ENCODE measurements at places on chromosomes 5 and 9. TPM values are rescaled to one million over a fixed set of nuclear protein-coding genes. Genes with fewer than 3 reads are reported as not detected.

Gene C5
- total RNA-seq: 22.1 TPM

Gene TMEM232
- total RNA-seq: 11.4 TPM

Gene RUFY1
- 58.8 TPM for total RNA-seq

Gene IL5
- total RNA-seq: not detected

Gene CXXC5
- 27.3 TPM for total RNA-seq

Gene NIPAL4
- total RNA-seq: not detected

Gene DNLZ
- 12.9 TPM for total RNA-seq

Gene ISL1
- 0.15 TPM for total RNA-seq

Gene GPX3
- 855 TPM for total RNA-seq

Gene SPOCK1
- total RNA-seq: 8.4 TPM

DNA sequence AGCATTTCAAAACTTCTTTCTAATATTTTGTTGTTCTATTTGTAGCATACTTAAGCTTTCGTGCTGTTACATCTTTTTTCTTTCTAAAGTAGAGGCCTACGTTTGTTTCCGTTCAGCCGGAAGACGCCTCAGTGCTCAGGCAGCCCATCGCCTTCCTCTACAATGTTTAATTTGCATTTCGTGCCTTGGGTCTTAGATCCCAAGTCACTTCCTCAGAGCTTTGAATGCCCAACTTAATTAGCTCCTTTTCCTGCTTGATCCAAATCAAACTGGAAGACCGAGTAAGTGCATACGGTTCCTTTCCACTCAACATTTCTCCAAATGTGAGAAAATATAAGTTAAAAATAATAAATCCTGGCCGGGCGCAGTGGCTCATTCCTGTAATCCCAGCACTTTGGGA lies 43.2 kb downstream of the MRPL36 start:
- no peak for DNase-seq

- DNase-seq: no peak
Observed at GRCh38 chr9:127989094-127989493, 8.3 kb upstream of the EEIG1 start.

DNA sequence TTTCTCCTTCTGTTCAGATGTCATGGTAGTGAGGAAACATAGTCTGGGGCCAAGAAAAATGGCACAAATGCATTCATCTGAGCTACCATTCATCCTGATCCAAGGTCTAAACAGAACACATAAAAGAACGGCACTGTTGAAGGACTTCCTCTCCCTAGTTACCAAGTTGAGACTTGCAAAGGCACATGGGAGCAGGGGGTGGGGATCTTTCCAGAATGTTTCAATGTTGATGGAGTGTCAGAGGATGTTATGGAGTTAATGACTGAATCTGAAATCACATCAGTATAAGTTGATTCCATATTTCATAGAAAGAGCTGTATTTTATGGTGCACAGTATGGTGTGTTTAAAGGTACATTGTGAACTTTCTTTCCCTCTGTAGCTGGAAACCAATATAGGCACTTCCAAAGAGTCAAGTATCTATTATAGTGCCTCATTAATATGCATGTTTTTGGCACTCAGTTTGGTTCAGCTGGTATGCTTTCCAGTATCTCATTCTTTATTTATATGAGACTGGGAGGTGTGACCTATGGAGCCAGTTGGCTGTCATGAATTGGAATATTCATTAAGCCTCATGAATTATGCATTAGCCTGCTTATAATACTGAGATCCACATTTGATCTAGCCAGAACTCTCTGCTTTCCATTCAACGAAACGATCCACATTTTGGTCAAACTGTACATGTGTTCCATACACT lies 603.0 kb downstream of the NR2F1-AS1 start:
- no peak for DNase-seq

DNA sequence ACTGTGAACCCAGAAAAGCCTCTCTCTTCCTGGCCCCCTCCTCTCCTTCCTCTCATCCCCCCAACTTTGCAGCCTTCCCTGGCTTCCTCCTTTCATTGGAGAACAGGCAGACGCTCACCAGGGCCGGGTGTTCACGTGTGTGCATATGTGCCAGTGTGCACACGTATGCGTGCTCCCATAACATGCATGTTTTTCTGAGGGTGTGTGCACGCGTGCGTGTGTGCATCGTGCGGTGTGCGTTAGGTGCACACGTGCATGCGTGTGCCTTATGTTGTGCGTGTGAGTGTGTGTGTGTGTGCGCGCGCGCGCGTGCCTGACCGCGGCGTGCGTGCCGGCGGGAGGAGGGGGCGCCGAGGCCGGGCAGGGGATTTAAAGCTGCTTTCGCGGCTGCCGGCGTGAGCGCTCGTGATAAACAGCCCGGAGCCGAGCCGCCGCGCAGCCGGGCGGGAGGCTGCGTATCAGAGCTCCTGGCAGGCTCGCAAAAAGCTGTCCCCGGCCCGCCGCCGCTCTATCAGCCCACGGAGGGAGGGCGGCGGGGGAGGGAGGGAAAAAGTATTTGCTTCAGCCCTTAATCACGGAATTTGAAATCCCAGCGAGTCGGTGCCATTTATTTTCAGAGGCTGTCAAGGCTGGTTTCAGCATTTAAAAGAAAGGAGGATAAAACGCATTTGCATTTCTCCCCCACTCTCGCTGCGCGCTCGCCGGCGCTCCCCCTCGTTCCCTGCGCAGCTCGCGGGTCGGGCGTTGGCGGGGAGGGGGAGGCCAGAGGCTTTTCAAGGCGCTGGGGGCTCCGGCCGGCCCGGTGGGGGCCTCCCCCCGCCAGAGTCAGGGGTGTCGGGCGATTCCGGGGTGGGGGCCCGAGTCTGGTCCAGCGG lies 183.9 kb downstream of the C9orf50 start:
- peak; percentile 74 for DNase-seq

GRCh38 chr5:14767735-14768507 lies 103.4 kb downstream of the OTULIN start:
- no peak for DNase-seq

- DNase-seq: no peak
Observed at GRCh38 chr5:142493875-142494518, 169.2 kb upstream of the SPRY4 start.

- DNase-seq: no peak
Observed at GRCh38 chr9:85599540-85600105, 142.1 kb downstream of the AGTPBP1 start.

DNA sequence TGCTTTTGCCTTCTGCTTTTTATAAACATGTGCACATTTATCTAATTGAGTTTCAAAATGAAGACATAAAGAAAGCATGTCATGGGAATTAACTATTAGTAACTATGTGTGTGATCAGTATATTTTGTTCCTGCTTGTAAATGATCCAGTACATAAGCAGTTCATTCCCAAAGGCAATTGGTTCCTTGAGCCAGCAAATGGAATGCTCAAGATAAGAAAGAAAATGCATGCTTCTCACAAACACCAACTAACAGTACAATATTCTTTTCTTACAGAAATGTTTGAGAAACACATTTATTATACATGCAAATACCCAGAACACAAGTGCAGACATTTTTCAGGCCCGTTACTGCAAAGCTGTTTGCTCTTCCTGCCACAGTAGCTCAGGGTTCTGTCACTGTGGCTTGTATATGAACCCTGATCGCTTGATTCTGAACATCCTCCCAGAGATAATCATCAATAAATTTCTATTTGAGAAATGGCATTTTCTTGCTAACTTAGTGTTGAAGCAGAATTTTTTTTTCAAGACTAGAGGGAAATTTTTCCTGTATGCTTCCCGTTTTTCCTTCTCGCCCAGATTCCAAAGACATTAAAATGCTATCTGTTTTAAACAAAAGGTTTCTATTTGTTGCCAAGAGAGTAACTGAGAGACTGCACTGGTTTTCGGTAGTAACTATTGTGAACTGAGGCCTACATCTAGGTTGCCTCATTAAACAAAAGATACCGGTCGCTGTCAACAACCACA lies 1.9 kb downstream of the GNAQ start:
- no peak for DNase-seq

GRCh38 chr5:87876616-87877015 lies 392.0 kb downstream of the TMEM161B start:
- DNase-seq: no peak

GRCh38 chr9:137689745-137690529 lies 71.1 kb downstream of the EHMT1 start:
- DNase-seq: no peak

DNA sequence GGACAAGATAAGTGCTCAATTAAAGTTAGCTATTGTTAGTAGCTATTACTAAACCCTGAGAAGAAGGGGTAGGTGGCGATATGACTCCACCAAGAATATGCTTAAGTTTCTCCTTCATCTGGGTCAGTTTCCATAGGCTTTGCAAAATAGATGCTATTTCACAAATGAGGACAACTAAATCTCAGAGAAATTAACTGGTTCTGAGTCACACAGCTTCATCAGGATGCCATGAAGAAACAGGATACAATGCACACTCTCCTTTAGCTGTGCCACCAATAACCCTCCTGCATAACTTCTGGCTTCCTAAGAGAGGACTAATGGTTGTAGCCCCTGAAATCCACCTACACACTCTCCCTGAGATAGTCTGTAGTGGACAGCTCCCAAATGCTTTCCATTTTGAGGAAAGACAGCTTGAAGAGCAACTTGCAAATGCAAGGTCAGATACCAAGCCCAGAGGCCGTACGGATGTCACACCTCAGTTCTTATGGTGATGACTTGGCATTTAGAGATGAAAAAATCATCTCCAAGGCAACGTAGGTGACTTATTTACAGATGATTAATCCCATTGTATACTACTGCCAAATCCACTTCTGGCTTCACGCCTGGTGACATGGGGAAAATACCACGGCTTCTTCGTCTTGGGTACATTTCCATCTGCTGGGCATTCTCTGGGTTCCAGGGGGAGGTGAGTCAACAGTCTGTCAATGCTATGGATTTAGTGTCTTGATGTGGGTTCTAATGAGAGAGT lies 251.4 kb upstream of the IL12B start:
- no peak for DNase-seq

DNA sequence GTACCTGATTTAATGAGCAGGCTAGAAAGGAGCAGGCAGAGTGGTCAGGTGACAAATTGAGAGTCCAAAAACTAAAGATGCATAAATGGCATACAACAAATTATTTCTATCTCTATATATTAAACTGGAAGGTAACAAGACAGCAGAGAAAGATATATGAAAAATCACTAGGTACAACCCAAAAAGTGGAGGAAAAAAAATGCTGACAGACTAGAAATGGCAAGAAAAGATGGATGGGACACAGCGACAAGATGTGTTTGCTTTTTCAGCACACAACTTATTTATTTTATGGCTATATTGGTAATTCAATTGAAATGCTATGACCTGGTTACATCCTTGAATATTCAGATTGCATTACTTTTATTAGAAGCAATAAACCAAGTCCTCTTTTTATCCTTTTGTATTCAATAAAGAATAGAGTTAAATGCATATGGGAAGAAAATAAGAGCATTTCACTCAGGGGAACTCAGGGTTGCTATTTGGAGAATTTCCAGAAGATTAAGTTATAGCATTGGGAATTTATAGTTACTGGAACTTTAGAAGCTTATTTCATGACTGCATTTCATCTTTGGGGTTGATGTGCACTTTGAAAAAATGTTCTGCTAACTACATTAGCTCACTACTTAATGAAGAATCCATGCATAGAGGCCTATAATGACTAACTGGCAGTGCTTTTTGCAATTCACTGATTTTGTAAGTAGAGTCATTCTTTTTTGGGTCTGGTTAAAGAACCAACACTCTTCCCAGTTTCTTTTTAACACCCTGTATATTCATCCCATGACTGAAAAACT lies 566.6 kb upstream of the TUSC1 start:
- DNase-seq: no peak

GRCh38 chr9:137825324-137825989 lies 52.1 kb upstream of the CACNA1B start:
- DNase-seq: no peak

DNA sequence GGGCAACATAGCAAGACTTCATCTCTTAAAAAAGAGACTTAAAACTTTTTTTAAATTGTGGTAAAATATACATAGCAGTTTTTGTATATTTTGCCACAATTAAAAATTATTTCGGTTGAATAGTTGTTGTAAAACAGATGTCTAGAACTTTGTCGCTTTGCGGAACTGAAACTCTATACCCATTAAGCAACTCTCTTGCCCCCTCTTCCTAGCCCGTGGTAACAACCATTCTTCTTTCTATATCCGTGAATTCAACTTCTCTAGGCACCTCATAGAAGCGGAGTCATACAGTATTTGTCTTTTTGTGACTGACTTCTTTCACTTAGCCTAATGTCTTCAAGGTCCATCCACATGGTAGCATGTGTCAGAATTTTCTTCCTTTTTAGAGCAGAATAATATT lies 43.3 kb downstream of the SPARC start:
- no peak for DNase-seq

GRCh38 chr9:137083394-137084004 lies 3.3 kb upstream of the MAN1B1 start:
- no peak for DNase-seq

GRCh38 chr9:18017136-18017535 lies 438.3 kb downstream of the SH3GL2 start:
- no peak for DNase-seq

DNA sequence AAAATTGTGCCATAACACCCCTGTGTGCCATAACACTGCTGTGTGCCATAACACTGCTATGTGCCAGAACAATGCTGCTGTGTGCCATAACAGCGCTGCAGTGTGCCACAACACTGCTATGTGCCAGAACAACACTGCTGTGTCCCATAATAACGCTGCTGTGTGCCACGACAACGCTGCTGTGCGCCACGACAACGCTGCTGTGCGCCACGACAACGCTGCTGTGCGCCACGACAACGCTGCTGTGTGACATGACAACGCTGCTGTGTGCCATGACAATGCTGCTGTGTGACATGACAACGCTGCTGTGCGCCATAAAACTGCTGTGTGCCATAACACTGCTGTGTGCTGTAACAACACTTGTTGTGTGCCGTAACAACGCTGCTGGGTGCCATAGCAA lies 25.9 kb downstream of the CFAP90 start:
- DNase-seq: no peak

DNA sequence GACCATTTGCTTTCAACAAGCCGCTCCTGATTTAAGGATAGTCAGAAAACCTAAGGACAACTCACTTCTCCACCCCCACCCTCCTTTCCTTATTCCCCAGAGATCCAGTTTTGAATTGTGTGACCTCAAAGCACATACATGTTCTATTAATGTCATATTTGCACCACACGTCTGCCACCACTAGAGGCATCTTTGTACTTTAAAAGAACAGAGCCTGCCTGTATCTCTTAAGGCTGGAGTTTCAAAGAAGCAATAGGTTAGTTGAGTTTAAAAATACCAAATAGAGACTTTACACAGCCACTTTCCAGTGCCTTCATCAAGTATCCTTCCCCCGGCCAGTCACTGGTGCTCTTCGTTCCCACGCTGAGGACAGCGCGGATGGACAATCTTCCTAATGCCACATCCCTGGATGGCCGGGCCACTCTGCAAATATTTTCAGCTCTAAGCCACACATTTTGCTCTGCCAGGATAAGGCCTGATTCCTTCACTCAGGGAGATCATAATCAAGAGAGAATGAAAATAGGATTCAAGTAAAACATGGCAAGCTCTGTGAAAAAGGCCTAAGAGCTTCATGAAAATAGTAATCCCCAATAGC lies 146.3 kb downstream of the SNCAIP start:
- DNase-seq: no peak

GRCh38 chr9:116209414-116210116 lies 56.0 kb downstream of the PAPPA start:
- DNase-seq: no peak
